ENCODE measurements at places on chromosomes 4 and X. TPM values are rescaled to one million over a fixed set of nuclear protein-coding genes. Genes with fewer than 3 reads are reported as not detected.

The ADH7 gene
- total RNA-seq: not detected

The PDHA1 gene
- total RNA-seq: 163 TPM

The SYN1 gene
- 0.71 TPM for total RNA-seq

The TRMT10A gene
- 6.1 TPM for total RNA-seq

The CENPE gene
- total RNA-seq: 23.6 TPM

The SLC49A3 gene
- total RNA-seq: 0.11 TPM

The WDFY3 gene
- 46.2 TPM for total RNA-seq

The SPANXA1 gene
- not detected for total RNA-seq

The MAGEA8 gene
- total RNA-seq: not detected

The EIF1AX gene
- 84.6 TPM for total RNA-seq

The MAGEA3 gene
- not detected for total RNA-seq

The KLHL34 gene
- total RNA-seq: 0.11 TPM

The FHDC1 gene
- 2.3 TPM for total RNA-seq

The NDST3 gene
- not detected for total RNA-seq

The SSX2 gene
- not detected for total RNA-seq

The NPY5R gene
- not detected for total RNA-seq

The SPON2 gene
- total RNA-seq: 0.32 TPM

The GAGE12F gene
- not detected for total RNA-seq

The CRMP1 gene
- not detected for total RNA-seq

The HS3ST1 gene
- total RNA-seq: 7.1 TPM

The PLXNA3 gene
- 16.0 TPM for total RNA-seq

The NEK1 gene
- 10.3 TPM for total RNA-seq

The DACH2 gene
- not detected for total RNA-seq

The GPR50 gene
- total RNA-seq: not detected

The STX18 gene
- total RNA-seq: 20.1 TPM

The FAM236B gene
- total RNA-seq: not detected

The GPR143 gene
- total RNA-seq: 1.3 TPM

The STK32B gene
- total RNA-seq: 8.3 TPM

The BMP3 gene
- not detected for total RNA-seq

The DIPK2B gene
- total RNA-seq: not detected

The GUCY1B1 gene
- total RNA-seq: 0.32 TPM

The RIPPLY1 gene
- total RNA-seq: not detected

The UGT2A3 gene
- total RNA-seq: not detected

The FAM114A1 gene
- 64.1 TPM for total RNA-seq

The TREX2 gene
- 0.74 TPM for total RNA-seq

The TCEANC gene
- total RNA-seq: 0.75 TPM
